Natural killer cell (primary cell): ENCODE measurements at places on chromosomes 7 and 10. TPM values are rescaled to one million over a fixed set of nuclear protein-coding genes. Genes with fewer than 3 reads are reported as not detected.

The ELOVL3 gene
- total RNA-seq, result not detected

The UPK3B gene
- 3.3 TPM for total RNA-seq

DNA sequence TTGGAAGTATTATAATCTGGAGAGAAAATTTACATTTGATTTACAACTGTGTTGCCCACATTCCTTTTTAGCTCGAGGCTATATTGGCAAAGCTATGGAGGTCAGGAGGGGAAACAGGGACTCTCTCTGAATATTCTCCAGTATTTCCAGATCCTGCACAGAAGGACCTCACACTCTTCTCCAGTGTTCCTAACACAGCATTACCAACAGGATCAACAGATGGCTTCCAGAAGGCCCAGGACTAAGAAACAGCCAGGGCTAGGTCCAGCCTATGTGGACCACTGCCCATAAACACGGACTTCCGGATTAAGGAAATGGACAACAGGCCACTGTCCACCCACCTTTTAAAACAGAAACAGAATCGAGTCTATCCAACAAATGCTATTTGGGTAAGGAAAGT is 65.3 kb downstream of the CHCHD3 start:
- DNase-seq, result no peak

The WDFY4 gene
- total RNA-seq, result 1.7 TPM

DNA sequence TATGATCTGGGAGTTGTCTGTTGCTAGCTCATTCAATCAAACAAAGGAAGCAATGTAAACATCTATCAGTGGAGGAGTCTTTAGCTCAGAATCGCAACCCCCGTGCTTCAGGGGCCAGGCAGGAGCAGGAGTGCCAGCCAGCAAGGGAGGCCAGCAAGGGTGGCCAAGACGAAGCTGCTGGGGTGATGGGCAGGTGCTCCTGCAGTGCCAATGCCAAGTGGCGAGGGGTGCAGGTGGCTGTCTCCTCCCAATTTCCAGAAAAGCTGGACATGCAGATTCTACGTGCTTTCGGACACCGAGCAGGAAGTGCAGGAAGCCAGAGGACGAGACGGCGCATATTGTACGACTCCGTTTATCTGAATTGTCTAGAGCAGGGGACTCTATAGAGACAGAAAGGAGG is 48.1 kb upstream of the EBF3 start:
- no peak for DNase-seq
